ENCODE measurements at places on chromosomes 5 and 9.
A peak's percentile ranks its signal among the peaks of the same experiment; 100 is the strongest.

DNA sequence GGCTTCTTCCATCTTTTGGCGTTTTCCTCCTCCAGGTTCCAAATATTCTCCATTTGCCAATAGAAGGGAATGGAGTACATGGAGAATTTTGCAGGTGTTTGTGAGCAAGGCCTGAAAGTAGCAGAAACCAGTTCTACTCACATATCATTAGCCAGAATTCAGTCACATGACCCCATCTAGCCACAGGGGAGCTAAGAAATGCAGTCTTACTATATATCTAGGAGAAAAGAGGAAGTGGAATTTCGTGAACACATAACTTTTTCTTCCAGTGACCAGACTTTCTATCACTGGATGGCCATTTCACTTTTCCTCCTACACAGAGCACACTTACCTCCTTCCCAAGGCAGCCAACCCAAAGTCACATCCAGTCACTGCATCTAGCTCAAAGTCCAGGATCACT lies 55.1 kb downstream of the LOX start:
- no peak for DNase-seq

GRCh38 chr9:71747576-71747975 lies 20.7 kb downstream of the CEMIP2 start:
- DNase-seq: no peak

DNA sequence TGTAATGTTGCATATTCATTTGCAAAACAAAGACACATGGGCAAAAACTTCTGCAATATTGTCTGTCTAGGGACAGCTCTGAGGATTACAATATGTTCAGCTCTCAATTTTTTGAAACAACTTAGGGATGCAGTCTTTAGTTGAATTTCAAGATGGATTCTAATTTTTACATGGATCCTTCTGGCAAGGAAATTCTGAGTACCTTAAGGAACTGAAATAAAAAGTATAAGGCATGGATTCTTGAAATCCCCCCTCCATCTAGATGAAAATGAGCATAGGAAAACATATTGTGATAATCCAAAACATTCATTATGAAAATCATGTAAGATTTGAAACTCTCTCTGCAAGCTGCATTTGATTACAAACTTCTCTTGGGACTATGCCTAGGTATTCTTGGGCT lies 568.6 kb downstream of the CETN3 start:
- DNase-seq: no peak

DNA sequence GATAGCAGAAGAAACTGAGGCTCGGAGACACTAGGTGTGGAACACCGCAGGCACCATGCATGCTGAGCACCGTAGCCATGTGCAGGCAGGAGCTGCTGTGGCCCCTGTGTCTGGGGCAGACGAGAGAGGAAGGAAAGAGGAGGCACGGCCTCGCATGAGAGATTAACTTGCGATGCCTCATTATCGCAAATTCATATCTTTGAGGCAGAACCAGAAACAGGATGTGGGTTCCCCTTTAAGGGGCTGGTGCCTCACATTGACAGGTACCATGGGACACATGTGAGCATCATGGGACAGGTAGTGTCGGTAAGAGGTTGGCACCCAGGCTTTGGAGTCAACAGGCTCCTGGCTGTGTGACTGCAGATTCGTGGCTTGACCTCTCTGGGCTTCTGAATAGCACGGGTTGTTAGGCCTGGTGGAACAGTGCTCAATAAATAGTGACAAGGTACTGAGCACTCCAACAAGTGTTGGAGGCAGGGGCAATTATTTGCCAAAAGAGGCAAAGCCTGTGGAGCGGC lies 40.8 kb downstream of the NAIF1 start:
- peak; percentile 85 for DNase-seq

DNA sequence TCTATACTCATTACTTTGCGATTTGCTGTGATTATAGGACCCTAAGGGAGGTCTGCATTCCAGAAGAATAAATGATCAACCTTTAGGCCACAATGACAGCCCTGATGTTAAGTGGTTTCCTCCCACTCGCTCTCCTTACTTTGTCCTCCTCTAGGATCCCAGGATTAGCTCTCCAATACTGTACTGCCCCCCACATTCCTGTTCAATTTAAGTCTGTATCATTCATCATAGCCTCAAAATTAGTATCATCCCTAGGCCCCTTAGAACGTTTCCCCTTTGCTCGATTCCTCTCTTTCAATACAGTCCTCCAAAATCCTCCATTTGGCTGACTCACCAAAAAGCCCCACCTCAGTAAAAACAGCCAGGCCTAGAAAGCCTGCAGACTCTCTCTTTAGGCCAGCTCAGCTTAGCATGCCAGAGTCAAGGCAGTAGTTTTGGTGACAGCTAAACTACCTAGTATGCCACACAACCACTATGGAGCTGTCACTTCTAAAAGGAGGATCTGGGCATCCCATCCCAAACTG lies 24.4 kb downstream of the RNF145 start:
- no peak for DNase-seq

DNA sequence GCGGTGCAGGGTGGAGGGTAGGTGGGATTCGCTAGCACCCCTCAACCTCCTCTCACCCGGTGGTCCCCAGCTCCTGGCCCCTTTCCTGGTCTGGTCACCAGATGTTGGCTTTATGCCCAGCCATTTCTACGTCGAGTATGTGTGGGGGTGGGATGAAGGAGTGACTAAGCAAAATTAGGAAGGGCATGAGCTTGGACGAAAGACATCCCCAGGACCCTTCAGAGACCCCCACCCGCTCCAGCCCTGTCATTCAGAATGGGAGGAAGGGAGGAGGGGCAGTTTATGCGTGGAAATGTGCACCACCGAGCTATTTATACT lies 742 bp downstream of the BHMT2 start:
- DNase-seq: no peak

DNA sequence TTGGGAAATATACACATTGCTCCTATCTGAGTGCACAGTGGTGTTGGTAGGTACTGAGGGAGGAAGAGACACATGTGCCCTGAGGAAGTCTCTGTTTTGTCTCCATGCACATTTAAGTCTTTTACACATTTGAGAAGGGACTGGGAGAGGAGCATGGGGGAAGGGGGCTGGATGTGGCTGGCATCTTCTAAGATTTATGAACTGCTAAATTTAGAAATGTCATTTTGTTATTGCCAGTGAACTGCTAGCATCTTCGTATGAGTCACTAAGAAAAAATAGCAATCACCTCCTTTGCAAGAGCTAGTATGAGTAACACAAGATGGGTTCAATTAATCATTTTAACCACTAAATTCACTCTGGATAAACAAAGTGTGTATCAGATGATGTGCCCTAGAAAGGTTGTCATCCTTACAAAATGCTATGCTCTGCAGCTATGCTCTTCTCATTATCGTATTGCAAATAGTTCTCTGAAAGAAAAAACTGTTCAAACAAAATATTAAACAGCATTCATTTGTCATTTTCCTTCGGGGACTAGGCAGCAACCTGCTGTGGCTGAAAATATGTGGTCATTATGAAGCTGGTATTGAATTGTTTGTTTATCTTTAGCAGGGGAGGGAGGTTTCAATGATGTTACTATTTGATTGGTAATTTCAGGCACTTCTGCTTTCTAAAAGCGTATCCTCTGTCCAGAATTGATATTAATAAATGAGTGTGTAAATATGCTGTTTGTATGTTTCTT lies 236.5 kb downstream of the DMRTA1 start:
- DNase-seq: no peak

GRCh38 chr5:124702525-124702924 lies 43.9 kb downstream of the ZNF608 start:
- no peak for DNase-seq

- peak; percentile 18 for DNase-seq
These were observed 1.2 kb downstream of the N4BP3 start for GRCh38 chr5:178114325-178115135.

DNA sequence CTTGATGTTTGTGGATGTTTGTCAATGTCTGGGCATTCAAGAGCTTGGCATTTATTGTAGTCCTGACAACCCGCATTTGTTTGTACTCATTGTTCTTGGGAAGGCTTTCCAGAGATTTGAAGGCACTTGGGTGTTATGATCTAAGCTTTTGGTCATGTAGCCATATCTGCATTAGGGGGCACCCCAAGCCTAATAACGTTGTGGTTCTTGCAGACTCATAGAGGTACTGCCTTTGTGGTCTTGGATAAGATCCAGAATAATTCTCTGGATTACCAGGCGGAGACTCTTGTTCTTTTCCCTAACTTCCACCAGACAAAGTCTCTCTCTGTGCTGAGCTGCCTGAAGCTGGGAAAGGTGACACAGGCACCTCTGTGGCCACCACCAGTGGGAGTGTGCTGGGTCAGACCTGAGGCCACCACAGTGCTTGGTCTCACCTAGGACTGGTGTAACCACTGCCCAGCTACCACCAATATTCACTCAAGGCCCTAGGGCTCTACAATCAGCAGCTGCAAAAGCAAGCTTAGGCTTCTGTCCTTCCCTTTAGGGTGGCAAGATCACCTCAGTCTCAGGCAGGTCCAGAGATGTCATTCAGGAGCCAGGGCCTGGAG lies 144.4 kb upstream of the TAS2R1 start:
- DNase-seq: no peak

DNA sequence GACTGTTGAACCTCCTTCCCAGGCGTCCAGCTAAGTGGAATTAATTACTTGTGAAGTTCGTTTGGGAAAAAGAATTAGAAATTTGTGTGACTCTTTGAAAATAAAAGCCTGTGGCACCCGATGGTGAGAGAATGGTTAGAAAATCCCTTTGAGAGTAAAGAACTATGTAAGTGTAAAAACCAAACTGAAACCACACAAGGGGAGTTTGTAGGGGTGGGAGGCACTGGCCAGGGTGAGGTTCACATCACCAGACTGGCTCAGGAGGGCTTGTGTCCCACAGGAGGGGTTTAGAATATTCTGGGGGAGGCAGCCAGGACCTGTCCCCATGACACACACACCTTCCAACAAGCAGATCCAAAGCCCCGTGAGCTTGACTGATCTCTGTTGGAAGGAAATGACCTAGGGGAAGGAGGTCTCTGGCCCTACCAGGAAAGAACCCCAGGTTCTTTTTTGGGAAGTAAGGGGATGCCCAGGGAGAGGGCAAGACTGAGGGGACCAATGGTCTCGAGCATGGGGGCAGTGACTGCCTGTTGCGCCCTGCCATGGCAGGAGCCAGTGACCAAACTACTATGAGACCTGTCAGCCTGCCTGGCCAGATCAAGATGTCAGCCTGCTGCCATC lies 4.3 kb downstream of the SPATA24 start:
- DNase-seq: no peak

DNA sequence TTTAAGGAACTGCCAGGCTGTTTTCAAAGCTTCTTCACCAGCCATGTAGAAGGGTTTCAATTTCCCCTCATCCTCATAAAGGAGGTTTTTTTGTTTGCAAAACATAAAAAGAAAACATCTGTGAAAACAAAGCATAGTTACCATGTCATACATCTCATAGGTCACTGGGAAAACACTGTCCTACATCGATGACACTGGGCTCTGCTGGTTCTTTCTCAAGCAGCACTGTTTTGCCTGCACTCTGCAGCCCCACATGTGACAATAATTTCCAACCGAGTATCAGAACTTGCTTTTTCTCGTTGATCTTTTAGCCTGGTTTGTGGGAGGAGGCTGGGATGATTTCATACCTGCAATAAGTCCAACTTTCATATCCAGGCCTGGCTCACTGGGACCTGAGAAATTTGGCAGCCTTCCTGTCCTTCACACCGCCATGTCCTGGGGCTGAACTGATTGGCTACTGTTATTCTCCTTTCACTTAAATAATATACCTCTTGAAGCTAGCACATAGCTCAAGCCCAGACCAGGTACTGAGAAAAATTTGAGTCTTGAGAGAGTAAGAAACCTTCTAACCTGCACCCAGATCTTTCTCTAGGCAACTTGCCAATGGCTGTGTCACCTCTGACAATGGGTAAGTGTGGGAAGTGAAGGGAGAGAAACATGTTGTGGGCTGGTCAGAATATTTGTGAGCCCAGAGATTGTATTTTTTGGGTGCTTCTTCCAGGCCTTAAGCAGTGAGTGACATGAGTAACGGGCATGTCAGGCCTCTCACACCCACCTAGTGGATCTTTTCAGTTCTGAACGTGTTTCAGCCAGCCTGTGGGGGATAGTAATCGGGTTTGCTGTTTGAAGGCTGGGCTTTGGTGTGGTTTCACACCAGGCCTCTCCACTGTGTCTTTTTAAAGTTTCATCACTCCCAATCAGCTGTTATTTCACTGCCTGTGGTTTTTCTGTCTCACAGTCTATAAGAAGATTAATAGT lies 502.8 kb downstream of the NTRK2 start:
- no peak for DNase-seq

GRCh38 chr9:79287708-79288290 lies 284.0 kb upstream of the TLE4 start:
- DNase-seq: no peak

GRCh38 chr5:78813286-78813685 lies 164.7 kb upstream of the LHFPL2 start:
- no peak for DNase-seq

- no peak for DNase-seq
These were observed 18.7 kb downstream of the SLC46A2 start for GRCh38 chr9:112872019-112872418.

GRCh38 chr9:129154866-129155477 lies 23.1 kb downstream of the IER5L start:
- no peak for DNase-seq

DNA sequence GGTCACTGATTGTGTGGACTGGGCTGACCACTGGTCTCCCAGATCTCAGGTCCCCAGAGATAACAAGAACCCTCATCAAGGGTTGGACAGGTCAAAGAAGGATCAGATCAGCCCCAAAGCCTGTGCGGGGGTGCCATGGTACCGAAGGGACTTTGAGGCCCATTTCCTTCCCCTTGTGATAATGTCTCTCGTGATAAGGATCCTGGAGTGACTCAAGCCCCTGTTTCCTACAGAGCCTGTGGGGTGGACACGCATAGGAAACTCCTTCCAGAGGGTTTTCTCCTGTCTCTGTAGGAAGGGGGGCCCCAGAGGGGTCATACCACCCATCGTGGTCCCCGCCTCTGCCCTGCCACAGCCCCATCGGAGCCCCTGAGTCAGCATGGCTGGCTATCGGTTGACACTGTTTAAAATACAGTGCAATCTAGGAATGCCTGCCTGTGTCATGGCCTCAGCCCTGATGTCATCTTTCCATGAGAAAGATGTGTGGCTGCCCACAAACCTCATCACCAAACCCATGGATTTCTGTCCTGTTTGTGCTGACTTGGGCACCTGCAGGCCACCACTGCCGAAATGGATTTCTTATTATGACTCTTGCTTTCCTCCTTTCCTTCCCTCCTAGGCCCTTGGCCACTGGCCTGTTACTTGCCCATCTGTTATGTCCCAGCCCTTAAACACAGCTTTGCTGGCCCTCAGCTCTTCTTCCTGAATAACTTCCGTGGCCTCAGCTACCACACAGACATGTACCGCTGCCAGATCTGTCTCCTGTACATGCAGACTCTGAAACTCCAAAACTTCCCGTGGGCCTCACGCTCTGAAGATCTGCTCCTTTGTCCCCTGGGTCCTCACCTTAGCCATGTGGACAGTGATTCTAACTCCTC lies 2.9 kb upstream of the CSF2 start:
- no peak for DNase-seq
